Esophagus muscularis mucosa (tissue), 4 donors: ENCODE measurements at places on chromosomes 5 and 9.

DNA sequence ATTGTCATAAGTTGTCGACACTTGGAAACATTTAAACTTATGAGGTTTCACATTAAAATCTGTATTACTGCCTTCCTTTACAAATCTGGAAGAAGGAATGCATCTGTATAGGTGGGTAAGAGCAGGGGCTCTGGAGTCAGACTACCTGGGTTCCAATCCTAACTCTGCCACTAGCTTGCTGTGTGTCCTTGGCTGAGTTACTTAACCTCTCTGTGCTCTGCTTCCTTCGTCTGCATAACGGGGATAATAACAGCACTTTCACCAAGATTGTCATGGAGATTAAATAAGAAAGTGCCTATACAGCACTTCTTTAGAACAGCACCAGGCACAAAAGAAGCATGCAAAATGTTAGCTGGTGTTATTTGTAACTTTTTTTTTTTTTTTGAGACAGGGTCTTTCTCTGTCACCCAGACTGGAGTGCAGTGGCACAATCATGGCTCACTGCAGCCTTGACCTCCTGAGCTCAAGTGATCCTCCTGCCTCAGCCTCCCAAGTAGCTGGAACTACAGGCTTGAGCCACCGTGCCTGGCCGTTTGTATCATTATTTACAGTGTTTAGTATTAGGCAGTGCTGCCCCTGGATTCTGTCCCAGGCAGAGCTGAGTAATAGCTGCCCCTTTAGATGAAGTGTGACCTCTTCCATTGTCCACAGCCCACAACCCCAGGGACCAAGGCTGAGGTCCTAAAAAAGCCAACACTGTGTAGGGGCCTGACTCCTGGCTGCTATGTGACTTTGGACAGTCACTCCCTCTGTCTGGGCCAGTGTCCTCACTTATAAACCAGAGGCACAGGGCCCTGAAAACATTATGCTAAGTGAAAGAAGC lies 25.4 kb upstream of the TTLL11 start:
- no peak for DNase-seq

DNA sequence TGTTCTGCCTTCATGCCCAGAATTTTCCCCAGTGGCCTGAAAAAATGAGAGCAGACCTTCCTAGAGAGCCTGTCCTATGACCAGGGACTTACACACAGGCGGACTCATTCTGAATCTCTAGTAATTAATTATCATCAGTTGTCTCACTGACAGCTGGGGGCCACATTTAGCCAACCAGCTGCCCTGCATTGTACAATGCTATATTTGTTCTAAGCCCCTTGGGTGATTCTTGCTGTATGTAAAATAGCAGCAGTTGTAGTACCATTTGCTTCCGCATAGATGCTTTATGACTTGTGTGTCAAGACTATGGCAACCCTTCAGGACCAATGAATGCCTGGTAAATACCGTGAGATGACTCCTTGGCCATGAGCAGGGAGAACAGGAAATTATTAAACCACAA lies 415.4 kb upstream of the SEMA6A start:
- no peak for DNase-seq

- no peak for DNase-seq
Observed at GRCh38 chr9:101311758-101312420, 72.9 kb downstream of the BAAT start.

DNA sequence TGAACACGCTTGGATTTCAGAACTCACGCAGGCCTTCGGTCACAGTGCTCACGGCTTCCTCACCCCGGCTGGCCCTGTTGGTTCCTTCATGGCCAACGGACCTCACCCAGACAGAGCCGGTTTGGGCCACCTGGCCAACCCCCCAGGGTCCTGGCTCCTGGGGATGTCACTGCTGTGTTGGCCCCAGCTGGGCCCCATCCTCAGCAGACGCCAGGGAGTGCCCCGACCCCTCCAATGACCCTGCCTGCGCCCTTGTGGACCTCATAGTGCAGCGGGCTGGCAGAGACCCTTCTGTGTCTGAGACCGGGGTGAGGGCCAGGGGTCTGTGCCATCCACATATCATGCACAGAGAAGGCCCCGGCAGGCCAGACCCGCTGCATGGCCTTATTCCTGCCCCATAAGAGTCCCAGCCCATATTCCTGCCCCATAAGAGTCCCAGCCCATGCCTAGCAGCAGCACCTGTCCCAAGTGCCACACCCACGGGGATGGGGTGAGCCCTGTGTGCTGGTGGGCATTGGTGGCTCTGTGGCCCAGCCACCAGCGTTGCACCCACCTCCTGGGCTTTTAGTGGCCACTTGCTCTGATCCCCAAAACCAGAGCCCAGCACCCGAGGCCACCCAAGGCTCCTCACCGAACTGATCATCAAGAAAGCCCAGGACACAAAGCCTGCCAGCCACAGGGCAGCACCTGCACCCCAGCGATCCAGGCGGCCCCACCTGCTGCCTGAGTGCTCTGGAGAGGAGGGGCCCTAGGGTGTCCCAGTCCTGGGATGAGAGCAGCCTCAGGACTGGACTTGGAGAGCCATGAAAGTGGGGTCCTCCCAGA lies 1.3 kb upstream of the LPCAT1 start:
- no peak for DNase-seq

GRCh38 chr5:66238435-66238834 lies 94.3 kb downstream of the SREK1 start:
- no peak for DNase-seq

GRCh38 chr9:91711755-91712601 lies 238.1 kb downstream of the ROR2 start:
- no peak for DNase-seq

DNA sequence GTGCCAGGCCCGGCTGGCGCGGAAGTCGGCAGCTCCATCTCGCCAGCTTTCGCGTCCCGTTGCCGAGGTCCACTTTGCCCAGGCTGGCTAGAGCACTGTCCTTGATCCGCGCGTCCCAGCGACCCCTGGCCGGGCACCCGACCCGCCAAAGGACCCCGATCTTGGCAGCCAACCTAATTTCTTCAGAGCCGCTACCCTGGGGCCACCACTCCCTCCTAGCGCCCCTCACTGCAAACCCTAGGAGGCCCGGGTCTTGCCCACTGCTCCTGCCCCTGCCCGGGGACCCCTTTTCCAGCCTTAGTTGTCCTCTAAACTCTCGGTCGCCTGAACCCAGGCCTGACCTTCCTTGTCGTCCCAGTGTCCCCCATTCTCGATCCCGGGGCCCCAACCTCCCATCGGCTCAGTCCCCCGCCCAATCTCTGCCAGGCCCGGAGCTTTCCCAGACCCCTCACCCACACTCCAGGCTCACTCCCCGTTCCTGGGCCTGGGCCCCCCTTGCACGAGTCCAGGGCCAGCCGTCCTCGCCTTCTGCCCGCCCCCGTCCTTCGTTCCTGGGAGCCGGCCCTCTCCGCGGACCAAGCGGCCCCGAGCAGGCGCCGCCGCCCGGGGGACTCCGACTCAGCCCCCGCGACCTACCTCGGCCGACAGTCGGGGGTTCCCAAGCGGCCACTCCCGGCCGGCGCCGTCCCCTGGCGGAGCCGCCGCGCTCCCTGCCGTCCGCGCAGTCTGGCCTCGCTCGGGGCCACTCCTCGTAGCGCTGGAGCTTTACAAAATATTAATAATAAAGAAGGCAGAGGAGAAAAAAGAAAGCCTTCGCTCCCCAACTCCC lies 701 bp upstream of the LMX1B start:
- no peak for DNase-seq

DNA sequence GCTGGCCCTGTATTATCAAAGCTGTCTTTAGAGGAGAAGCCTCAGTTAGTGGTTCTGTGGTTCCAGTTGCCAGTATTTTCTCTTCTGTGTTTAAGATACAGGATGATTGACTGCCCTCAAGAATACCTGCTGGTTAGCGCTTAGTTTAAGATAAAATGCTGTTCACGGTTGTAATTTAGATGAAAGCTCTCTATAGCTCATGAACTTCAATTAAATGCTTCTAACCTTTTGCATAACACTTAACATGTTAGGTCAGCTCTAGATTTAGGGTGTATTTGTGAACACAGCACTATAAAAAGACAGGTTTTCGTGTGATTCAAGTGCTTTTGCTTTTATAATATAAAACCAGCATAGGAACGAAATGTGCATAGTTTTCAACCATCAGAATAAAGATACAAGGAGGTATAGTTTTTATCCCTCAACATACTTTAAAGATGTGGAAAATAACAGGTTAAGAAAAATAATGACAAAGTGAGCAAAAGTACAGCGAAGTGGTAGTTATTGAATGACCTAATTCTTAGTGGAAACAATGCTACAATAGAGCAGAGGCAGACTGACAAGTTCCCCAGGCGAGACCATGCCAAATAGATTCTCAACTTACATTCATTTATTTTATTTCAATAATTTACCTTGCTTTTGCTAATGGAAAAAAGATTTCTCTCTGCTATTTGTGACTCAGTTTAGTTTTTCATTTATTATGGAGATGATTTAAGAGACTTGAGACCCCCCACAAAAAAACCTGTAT lies 602.6 kb upstream of the DMAC1 start:
- no peak for DNase-seq

- DNase-seq = no peak
Observed at GRCh38 chr9:134271338-134272301, 54.6 kb upstream of the RXRA start.
